Stimulated activated CD4-positive, alpha-beta T cell treated with anti-CD3 and anti-CD28 coated beads, Interleukin-4, amount 100 ng/mL, for 4 hours (primary cell): ENCODE measurements at places on chromosomes 2 and 18.

- no peak for DNase-seq
These were observed 22.3 kb downstream of the ATP8B1 start for GRCh38 chr18:57780706-57781347.

GRCh38 chr2:182581196-182581935 lies 134.7 kb upstream of the DNAJC10 start:
- no peak for DNase-seq

GRCh38 chr2:119005555-119005954 lies 63.6 kb downstream of the MARCO start:
- no peak for DNase-seq

GRCh38 chr2:8134985-8135682 lies 546.7 kb upstream of the ID2 start:
- no peak for DNase-seq

GRCh38 chr2:64989126-64989981 lies at the start of gene SLC1A4:
Gene SLC1A4, plus strand, starts transcription at chr2:64989399. Its CDS starts 245 bp downstream, at chr2:64989644.
- peak; percentile 85 for DNase-seq

- no peak for DNase-seq
These were observed 279.5 kb upstream of the EPHA4 start for GRCh38 chr2:221851531-221852045.

DNA sequence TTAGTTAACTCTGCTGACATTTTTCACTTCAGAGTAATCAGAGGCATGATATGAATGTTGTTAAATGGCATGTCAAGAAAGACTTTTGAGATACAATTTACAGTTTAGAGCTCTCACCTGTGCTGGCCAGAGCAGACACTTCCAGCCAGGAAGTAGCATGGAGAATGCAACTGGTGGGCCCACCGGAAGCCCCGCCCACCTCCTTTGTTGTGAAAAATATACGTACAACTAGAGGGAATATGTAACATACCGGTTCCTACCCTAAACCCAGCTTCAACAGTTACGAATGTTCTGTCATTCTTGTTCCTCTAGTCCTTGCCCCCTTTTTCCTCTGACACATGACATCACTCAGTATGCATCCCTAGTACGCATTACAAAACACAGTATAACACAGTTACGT lies 70.2 kb upstream of the ITM2C start:
- DNase-seq: no peak

DNA sequence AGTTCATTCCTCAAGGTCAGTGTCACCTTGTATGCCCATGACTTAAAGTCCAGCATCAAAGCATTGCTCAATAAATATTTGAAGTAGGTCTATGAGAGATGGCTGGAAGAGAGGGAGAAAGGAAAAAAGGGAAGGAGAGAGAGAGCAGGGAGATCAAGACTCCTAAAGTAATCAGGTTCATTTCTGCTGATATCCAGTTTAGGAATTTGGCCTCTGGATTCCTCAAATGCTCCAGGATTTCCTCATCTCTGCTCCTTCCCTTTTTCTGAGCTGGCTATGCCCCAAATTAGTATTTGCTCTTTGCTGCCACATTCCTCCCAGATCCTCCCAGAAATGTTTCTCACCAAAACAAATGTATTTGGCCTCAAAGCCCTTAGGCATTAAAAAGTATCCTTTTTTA lies 739.4 kb upstream of the CHAC2 start:
- DNase-seq: no peak

DNA sequence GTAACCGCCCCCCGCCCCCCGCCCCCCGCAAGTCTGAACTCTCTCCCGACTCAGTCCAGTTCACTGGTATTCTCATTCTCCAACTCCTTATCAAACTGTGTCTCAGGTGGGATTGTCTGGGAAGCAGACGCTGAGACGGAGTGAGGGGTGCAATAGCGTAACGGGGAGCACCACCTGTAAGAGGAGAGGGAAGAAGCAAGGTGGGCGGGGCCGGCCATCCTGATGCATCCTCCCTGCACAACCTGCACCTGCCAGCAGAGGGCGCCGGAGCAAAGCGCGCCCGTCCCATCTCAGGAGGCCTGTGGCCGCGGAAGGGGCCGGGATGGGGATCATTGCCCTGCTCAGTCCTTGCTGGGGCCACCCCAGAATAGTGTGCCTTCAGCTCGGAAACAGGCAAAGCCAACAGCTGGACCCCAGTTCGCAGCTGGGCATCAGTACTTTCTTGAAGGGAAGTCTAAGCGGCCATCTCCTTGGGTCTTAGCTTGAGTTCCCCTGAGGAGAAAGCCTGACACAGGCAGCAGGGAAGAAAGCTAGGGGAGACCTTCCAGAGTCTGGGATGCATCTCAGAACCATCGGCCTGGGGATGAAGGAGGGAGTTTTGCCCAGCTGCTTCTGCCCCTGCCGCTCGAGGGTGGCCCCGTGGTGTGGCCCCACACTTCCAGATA lies 208.0 kb downstream of the TFCP2L1 start:
- peak; percentile 42 for DNase-seq

DNA sequence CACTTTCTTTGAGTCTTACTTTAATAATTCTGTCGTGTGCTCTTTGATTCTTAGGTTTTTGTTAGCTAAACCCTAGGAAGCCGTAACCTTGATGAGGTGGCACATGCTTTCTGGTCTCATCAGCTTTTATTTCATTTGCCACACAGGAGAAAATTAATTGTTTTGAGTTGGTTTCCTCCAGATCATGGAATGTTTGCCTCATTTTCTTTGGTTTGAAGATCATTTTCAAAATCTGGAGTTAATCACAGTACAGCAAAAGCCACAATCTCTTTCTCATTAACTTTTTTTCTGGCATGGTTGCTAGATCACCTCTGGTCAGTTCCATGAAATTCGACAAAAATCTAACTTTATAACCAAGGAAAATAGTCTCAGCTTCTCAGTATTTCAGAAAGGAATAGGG lies 182.9 kb downstream of the MYO1B start:
- DNase-seq: no peak

DNA sequence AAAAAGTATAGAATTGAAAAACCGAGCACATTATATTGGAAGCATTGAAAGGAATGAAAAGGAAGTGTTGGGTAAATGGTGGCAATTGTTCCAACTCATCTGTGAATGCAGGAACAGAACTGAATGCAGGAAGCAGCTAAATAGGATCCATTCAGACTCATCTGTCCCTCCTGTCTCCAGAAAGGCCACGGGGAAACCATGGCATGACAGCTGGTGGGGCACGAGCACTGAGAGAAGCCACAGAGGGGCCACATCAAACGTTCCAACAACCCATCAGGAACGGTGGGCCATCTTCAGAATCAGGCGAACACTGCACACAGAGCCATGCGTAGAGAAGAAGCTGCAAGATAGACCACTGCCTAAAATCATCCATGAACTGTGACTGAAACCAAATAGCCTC lies 138.5 kb upstream of the SLC35G4 start:
- no peak for DNase-seq
